ENCODE measurements at places on chromosomes 7 and 10.

GRCh38 chr10:70106958-70107791, 25.4 kb downstream of the AIFM2 start:
- DNase-seq, result no peak

DNA sequence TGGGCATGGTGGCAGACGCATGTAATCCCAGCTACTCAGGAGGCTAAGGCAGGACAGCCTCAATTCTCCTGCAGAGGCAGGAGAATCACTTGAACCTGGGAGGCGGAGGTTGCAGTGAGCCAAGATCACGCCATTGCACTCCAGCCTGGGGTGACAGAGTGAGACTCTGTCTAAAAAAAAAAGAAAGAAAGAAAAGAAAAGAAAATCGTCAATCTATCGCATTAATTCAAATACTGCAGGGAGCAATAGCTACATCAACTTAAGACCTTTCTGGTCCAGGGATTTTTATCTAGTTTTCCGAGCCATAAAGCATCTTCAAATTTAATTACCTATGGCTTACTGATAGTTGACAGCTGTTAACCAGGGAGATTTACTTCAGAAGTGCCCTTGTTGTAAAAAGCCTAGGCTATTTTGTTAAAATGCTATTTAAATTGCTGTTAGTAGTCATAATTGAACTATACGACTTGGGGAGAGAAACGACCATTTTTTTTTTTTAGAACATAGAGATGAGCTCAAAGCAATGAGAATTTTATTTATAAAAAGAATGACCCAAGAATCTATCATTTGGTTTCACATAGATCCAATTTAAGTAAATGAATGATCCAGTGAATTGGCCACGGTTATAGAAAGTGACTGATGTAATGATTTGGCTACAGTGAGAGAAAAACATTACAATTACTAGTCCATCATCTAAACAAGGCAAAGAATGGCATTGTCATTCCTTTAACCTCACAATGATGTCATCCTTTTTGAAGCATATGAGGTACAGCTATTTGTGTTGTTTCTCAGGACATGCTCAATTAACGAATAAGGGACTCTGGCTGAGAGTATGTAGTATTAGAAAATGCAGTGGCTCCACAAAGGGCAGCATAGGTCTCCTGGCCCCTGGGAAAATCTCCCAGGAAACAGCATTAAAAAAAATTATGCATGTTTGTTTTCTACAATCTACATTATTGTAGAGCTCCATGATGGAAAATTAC, 85.3 kb downstream of the SEMA3C start:
- no peak for DNase-seq

- DNase-seq, result peak; percentile 69
Observed at GRCh38 chr7:142556740-142557139, 192.5 kb upstream of the PRSS1 start.

DNA sequence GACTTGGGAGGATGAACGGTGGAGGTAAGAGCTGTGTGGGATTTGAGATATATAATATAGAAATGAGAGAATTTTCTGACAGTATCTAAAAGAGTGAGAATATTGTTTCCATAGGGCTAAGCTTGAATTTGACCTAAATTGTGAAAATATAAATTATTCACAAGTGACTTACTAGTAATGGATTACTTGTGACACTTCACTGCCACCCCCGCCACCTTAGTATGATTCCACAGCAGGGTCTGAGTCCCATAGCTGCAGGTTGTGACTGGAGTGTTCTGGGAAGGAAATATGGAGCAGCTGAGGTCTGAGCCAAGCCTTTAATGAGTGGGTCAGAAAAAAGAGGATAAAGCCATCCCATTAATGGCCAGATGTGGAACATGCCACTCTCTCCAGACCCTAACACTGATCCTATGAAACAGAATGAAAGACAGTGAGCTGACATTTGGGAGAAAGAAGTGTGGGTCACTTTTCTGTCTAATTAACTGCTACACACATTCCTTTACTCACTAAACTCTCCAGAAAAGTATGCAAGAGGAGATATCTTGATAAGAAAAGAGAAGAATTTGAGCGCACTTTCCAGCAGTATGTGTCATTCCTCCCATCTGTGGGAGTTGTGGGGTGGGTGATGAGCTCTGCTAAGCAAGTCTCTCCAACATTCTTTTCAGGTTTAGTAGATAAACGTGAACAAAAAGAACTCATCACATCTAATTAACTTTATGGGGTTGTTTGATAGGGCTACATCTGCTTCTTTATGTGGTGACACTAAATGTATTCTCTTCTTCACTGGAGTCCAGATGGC, 1193.4 kb downstream of the SORCS3 start:
- no peak for DNase-seq
